Lung microvascular endothelial cell (primary cell): ENCODE measurements at places on chromosomes 3 and 15.

DNA sequence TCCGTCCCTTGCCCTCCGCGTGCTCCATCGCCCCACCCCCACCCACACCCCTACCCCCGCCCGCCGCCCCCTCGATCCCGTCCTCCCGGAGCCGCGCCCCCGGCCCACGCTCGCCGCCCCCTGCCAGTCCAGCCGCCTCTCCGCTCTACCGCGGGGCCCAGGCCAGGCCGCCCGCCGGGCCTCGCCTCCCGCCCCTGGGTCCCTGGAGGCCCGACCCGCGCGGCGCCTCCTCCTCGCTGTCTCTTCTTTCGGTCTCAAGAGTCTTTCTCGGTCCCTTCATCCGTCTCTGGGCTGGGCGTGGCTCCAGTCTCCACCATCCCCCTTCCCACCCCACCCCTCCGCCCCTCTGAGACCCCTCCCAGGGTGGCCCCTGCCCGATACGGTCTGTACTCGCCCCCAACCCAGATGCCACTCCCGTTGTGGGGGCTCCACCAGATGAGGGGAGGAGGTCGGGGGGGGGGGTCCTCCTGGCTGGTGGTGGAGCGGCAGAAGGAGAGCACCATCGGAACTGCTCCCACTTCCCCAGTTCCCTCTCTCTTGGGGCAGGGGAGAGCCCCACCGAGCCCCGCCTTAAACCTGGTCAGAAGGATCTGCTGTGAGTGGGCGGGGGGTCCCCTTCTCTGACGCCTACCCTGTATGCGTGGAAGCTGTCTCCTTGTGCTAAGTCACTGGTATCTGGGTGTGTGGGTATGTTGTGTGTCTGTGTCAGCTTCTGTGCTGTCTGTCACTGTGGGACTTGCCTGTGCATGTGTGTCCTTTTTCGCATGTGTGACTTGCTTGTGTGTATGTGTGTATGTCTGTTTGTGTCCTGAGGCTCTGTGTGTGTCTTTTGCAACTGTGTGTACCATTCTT is 1.0 kb downstream of the PRKCD start:
- peak; percentile 23 for DNase-seq

DNA sequence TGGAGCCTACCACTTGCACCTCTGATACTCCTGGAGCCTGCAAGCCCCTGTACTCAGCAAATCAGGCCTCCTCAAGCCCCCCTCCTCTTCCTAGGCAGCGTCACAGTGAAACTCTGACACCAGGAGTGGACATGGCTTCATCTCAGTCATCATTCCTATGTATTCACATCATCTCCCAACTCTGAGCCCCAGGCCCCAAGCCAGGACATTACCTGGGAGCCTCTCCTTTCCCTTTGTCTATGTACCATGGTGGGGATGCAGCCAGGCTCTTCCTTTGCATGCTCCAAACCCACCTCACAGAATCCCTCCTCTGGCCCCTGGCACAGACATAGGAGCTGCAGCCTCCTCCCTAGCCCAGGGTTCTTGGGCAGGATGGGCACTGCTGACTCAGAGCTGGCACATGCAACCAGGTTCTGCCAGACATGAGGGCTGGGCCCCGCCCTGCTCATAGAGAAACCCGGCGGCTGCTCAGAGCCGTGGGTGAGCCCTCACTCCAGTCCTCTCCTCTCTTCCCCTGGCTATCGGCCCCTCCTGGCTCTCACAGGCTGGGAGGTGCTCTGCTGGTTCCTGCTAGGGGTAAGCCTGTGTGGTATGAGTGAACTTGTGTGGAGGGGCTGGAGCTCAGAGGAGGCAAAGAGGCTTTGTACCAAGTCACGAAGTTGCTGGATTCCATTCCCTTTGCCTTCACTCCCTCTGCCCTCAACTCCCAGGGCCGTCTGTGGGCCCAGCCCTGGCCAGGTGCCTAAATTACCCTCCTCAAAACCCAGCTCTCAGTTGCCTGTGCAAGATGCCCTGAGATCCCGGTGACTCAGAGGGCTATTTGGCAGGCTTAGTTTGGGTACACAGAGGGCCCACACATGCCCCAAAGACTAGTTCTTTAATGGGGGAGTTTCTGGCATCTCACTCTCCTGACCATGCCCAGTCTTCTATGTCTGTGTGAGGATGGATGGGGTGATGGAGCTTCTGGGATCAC is 1.9 kb upstream of the PLCD1 start:
- DNase-seq = no peak

DNA sequence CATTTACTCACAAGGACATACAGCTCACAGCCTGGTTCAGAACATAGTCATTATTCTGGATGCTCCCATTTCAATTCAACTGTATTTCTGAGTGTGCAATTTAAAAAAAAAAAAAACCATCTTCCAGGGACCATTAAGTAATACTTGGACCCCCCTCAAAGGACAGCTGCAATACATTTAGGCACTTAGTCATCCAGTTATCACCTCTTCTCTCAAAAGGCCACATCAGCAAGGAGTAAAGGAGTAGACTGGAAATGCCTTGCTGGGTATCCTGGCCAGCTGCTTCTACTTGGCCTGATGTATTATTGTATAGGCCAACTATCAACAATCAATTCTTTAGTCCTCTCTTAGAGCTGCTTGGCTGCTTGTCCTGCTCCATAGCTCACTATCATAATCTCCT is 211.4 kb upstream of the SETMAR start:
- DNase-seq = no peak

DNA sequence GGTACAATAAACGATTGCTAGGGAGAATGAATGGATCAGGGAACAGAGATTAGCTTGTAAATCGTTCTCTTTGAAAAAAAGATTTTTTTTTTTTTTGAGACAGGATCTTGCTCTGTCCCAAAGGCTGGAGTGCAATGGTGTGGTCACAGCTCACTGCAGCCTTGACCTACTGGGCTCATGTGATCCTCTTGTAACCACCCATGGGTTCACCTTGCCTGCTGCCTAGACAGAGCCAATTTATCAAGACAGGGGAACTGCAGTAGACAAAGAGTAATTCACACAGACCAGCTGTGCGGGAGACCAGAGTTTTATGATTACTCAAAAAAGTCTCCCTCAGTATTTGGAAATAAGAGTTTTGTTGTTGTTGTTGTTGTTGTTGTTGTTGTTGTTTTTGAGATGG is 39.6 kb downstream of the METTL6 start:
- DNase-seq = no peak

GRCh38 chr3:147507638-147508286 is 98.6 kb downstream of the ZIC1 start:
- DNase-seq = no peak

GRCh38 chr3:40718209-40718608 is 193.4 kb downstream of the ZNF621 start:
- DNase-seq = no peak

GRCh38 chr15:88832820-88833730 is 29.8 kb downstream of the ACAN start:
- no peak for DNase-seq

GRCh38 chr15:86373147-86373546 is 293.5 kb downstream of the AGBL1 start:
- DNase-seq = no peak

GRCh38 chr15:53527996-53528395 is 231.5 kb downstream of the WDR72 start:
- no peak for DNase-seq

DNA sequence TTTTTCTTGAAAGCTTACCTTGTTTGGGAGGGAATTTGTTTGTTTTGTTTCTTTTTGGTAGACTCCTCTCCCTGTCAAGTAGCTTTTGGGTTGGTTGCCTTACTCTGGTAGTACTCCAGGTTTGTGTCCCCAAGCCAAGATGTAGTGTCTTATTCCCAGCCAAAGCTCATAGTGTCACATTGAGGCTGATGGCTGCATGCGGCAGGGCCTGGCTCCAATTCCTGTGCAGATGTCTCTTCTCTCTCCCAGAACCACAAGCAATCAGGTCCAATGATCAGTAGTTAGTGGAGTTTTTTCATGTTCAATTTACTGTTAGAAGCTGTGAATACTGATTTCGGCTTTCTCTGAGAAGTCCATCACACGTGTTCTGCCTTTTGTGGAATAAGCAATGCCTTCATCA is 221.1 kb upstream of the THBS1 start:
- DNase-seq = no peak

DNA sequence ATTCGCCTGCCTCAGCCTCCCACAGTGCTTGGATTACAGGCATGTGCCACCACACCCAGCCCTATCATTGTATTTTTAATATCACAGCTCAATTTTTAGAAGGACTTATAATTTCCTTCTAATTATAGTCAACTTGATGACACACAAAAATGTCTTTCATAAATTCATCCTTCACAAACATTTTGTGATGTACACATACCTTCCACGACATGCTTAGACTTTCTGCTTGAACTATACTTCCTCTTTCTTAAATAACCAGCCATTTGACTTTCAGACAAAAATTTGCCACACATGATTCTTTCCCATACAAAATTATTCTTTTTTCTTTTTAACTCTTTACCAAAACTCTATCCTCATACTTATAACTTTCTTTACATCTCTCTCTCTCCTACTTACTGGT is 48.4 kb upstream of the CCK start:
- DNase-seq = no peak
